ENCODE measurements at places on chromosomes 1 and 21.
A peak's percentile ranks its signal among the peaks of the same experiment; 100 is the strongest.

DNA sequence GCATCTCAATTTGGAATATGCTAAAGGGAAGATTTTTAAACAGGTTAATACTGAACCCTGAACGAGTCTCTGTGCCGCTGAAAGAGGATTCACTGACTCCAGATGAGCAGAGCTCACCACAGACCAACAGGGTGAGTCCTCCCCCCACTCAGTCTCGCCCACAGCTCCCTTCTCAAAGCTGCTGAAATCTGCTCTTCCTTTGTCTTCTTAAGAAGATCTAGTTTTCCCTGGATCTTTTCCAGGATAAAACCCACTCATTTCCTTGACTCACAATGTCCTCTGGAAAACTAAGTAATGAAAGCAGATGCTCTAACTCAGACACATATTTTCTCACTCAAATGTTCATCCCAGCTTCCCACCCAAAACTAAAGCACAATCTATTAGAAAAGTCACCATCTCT lies 447.0 kb upstream of the PKN2 start:
- ATAC-seq, result no peak

GRCh38 chr1:119743776-119744597 lies 24.7 kb downstream of the HMGCS2 start:
- ATAC-seq, result peak; percentile 62

GRCh38 chr1:154937988-154938386 lies 1.5 kb upstream of the PMVK start:
- ATAC-seq, result peak; percentile 3

DNA sequence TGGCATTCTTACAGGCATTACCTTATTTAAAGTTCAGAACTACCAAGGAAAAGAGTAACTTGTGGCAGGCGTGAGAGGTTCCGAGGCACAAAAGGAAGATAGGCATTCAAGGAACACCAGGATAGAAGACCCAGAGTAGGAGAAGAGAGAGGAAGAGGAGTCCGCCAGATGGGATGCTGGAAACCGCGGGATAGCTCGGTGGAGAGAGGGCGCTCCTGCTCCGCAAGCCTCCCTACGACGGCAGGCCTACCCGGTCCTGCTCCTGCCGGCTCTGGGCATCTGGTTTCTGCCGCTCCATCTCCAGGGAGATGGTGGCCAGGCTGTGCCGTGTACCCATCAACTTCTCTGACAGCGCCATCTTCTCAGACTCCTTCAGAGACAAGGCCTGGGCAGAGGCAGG lies 5.4 kb upstream of the NBPF1 start:
- ATAC-seq, result no peak

DNA sequence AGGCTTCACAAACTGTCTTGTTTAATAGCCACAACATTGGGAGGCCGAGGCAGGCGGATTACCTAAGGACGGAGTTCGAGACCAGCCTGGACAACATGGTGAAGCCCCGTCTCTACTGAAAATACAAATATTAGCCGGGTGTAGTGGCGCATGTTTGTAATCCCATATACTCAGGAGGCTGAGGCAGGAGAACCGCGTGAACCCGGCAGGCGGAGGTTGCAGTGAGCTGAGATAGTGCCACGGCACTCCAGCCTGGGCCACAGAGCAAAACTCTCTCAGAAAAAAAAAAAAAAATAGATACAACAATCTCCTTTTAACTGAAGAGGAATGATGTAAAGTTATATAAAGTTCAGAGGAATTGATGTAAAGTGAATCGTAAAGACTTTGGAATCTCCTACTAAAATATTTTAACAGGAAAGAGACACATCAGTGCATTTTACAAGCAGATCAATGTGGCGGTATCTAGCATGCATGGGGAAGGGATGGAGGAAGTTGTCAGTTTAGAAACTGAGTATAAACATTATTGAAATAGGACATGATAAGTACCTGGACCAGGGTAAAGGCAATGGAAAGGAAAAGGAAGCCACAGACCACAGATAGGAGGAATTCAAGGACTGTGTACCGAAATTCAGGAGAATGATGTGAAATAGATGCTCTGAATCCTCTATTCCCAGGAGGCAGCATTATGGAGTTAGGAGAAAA lies 41.5 kb downstream of the PTPRC start:
- ATAC-seq, result no peak

DNA sequence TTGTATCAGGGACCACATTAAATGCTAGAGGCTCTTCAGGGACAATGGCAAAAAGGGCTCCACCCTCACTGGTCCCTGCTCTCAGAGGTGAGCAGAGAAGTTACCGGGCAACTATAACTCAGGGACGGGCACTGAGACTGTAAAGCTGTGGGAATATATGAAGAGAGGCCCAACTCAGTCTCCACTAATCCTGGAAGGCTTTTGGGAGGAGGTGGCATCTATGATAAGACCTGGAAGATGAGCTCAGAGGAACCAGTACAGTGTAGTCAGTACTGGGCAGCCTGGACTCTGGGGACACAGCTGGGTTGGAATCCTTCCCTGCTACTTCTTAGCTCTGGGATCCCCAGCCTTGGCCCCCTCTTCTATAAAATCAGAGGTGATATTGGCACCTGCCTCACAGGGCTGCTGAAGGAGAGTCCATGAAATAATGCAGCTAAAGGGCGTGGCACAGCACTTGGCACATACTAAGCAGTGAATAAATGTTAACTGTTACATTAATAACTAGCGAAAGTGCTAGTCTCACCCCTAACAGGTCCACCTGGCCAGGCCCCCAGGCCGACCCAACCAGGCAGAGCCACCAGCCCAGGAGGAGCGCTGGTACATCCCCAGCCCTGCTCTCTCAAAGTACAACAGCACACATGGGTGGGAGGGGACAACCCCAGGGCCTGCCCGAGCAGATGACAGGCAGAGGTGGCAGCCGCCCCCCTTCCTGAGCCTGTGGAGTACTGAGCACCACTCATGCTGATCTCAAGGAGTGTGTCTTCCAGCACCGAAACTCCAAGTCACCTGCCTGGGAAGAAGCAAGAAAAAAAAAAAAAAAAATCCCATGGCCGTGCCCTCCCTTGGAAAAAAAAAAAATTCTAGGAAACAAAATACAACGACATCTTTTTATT lies 62.7 kb downstream of the CASZ1 start:
- peak; percentile 97 for ATAC-seq

- ATAC-seq, result peak; percentile 23
Measured at GRCh38 chr1:60228041-60228491, 154.5 kb upstream of the C1orf87 start.

DNA sequence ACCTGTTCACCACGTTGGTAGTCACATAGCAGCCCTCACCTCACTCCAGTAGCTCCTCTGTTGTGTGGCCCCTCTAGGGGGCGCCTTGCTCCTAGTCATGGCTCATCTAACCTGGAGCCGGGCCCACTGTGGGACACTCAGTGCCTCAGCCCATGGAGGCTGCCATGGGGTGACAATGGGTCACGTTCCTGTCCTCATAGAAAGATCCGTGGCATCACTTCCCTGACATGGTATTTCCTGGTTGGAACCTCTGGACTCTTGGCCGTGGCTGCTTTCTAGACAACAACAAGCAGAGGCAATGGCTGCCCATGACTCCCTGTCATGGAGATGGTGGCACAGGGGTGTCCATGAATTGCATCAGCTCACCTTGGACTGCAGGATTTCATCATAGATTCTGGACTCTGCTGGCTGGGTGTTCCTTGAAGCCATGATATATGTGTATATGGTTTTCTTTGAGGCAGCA lies 27.5 kb upstream of the SLAMF6 start:
- peak; percentile 90 for ATAC-seq

DNA sequence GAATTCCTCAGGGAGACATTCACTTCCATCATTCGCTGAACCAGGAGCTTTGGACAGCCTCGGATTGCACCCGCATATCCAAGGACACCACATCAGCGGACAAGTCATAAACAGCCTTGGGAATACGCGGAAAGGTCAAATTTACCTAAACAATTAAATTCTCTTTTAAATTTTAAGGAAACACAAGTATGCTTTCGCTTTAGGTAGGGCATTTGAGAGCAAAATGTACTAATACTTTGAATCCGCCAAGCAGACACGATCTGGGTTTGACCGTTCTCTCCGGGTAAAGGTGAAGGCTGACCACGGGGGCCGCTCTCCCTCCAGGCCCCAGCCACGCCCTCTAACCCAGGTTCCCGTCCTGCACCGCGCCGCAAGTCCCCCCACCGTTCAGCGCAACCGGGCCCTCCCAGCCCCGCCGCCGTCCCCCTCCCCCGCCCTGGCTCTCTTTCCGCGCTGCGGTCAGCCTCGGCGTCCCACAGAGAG lies 479 bp upstream of the ACADM start:
- ATAC-seq, result peak; percentile 81

- no peak for ATAC-seq
Measured at GRCh38 chr1:116855191-116855619, 54.5 kb upstream of the PTGFRN start.

DNA sequence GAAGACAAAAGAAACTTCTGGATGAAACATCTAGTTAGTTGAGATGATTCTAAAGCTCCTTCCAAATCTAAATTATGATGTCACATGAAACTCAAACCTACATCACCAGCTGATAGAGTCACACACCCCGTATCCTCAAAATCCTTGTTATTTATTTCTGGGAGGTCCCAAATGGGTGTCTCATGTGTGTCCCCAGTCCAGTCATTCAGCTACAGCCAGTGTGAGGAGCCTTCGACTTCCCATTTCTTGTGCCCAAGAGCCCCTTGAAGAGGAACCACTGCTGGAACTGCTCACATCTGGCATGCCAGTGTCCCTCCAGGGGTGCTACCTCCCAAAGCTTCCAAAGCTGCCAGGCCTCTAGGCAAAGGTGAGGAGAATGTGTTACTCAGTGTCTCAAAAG lies 32.5 kb upstream of the KCNA3 start:
- ATAC-seq, result no peak

GRCh38 chr1:163399976-163400601 lies 78.3 kb downstream of the NUF2 start:
- no peak for ATAC-seq

- ATAC-seq, result no peak
Measured at GRCh38 chr1:183497218-183497617, 24.9 kb downstream of the SMG7 start.

- no peak for ATAC-seq
Measured at GRCh38 chr1:227666286-227666685, 68.8 kb downstream of the JMJD4 start.

- ATAC-seq, result no peak
Measured at GRCh38 chr1:57492586-57493226, 68.8 kb upstream of the DAB1 start.

GRCh38 chr1:233197940-233198339 lies 97.6 kb downstream of the PCNX2 start:
- ATAC-seq, result no peak

DNA sequence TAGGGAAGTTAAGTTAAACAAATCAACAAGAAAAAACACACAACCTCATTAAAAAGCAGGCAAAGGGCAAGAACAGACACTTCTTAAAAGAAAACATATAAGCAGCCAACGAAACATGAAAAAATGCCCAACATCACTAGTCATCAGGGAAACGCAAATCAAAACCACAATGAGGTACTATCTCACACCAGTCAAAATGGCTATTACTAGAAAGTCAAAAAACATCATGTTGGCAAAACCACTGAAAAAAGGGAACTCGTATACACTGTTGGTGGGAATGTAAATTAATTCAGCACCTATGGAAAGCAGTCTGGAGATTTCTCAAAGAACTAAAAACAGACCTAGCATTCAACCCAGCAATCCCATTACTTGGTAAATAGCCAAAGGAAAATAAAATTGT lies 51.1 kb downstream of the HSF2BP start:
- ATAC-seq, result no peak

Measured in activated T-helper 17 cell treated with anti-CD3 and anti-CD28 coated beads, Interleukin-2, amount 50 U/mL, for 72 hours (primary cell).